RPMI7951 (cell line): ENCODE measurements at places on chromosomes 5 and 9.
A peak's percentile ranks its signal among the peaks of the same experiment; 100 is the strongest.

DNA sequence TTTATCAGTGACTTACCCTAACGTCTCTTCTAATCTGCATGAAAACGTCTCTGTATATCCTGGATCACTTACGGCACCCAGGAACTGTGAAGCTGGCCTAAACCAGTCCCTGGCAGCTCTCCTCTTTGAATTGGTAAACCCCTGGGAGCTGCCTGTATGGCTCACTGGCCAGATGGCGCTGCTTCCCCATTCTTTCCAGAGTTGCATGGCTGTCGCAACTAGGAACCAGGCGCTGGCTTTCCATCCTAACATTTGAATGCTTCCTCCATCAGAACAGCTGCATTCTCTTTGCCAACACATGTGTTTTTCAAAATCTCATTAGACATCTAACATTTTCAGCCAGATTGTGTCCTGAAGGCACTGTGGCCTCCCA is 8.0 kb upstream of the PCA3 start:
- DNase-seq = peak; percentile 44

- DNase-seq = peak; percentile 39
Observed at GRCh38 chr5:32852535-32852934, 141.4 kb downstream of the NPR3 start.

DNA sequence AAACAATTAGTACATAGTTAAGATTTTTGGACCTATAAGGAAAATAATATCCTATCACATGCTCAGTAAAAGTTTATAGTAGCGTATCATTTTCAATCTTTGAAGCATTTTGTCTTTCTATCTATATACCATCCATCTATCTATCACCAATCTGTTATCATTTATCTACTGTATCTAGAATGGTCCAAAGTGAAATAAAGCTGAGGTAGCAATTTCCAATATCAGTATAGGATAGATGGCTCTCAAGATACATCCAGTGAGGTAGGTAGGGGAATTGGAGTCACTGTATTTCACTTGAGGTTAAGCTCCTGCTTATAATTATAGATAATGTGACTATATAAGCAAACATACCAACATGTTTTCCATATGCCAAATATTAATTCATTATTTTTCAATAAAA is 889.1 kb upstream of the CTNND2 start:
- no peak for DNase-seq

DNA sequence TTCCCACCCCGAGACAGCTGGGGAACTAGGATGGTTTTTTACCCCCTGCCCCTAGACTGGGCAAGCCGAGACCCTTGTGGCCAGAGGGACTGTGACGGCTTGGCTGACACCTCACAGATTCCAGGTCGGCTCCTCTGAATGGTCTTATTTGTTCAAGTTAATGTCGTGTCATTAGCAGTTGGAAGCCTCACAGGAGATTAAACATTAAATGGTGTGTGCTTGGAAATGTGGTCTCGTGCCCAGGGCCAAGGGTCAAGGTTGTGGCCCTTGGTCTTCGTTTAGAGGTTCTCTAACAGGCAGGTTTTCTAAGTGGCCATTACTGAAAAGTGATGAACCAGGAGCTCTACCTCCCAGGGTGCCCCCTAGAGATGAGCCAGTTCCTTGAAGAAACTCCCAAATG is 61.2 kb upstream of the RXRA start:
- no peak for DNase-seq

DNA sequence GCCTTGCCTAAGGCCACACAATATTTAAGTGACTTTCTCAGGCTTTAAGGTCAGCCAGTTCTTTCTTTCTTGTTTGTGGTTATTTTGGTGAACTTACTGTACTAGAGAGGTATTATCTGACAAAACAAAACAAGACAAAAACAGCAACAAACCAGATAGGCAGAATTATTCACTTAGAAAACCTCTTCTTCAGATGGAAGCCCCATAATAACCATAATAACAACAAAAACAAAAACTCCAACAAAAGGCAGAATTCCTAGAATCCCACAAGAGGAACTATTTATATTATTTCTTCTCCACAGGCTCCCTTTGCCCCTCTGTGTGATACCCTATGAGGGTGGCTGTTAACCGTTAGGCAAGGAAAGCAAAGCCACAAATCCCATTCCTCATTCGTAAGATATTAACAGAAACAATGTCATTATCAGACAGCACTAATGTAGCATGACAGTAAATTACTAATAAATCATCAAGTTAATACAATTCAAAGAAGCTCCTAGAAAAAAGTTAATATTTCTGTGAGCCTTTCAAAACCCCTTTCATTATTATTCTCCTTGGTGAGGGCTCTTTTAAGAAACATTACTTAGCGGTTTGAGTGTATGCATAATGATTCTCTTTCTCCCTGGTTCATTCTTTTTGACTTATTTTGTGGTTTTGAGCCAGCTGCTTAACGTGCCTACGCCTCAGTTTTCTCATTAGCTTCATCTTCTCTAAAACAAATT is 274.9 kb downstream of the EFNA5 start:
- peak; percentile 28 for DNase-seq

DNA sequence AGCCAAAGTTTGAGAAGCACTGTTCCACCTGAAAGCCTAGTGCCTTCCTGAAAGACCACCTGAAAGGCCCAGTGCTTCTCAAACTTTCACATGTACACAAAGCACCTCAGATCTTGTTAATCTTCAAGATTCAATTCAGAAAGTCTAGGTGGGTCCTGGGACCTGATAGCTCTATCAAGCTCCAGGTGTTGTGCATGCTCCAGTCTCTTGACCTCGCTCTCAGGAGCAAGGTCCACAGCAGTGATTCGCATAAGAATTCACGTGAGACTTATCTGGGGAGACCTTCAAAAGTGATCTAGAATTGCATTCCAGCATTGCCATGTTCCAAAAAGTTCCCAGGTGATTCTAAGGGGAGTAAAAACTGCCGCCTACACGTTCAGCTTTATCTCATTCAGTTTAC is 102.1 kb downstream of the PIK3R1 start:
- DNase-seq = no peak

- DNase-seq = no peak
Observed at GRCh38 chr9:133054966-133055365, 6.8 kb upstream of the CEL start.
